ENCODE measurements at places on chromosomes 13 and 19.

GRCh38 chr19:6034512-6034911 lies 56.6 kb upstream of the RANBP3 start:
- DNase-seq = no peak

DNA sequence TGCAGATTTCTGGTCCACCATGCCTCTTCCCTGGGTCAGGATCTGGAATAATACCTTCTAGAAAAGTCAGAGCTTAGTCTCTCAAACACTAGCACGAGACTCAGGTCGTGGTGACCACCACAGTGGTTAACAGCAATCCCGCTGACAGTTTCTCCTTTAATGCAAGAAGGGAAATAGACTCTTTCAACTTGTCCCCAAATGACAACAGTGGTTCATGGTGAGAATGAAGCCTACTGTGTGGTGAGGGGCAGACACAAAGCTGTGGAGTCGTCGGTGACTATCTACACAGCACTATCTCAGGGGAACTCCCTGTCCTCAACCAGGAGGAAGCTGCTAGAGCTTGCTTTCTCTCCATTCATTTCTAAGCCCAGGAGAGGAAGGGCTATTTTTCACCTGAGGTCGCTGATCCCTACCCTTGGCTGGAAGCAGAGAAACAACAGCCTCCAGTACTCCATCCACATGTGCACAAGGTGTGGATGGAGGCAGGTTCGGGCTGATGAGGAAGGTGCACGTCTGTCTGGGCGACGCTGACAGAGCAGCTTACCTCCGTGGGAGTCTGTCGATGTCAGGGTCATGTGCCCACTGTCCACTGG lies 72.4 kb downstream of the STK24 start:
- no peak for DNase-seq

DNA sequence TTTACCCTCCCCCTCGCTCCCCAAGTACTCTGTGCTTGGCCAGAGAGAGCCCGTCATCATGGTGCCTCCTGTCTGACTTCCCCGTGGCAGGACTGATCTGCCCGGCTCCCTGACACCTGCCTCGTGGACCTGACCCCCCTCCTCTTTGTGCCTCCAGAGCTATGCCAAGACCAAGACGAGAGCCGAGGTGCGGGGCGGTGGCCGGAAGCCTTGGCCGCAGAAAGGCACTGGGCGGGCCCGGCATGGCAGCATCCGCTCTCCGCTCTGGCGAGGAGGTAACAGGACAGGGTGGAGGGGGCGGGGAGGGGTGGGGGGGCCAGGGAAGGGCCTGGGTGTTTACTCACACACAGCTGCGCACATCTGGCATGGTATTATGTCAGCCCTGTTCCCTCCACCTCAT lies 4.5 kb downstream of the MRPL4 start:
- DNase-seq = no peak

DNA sequence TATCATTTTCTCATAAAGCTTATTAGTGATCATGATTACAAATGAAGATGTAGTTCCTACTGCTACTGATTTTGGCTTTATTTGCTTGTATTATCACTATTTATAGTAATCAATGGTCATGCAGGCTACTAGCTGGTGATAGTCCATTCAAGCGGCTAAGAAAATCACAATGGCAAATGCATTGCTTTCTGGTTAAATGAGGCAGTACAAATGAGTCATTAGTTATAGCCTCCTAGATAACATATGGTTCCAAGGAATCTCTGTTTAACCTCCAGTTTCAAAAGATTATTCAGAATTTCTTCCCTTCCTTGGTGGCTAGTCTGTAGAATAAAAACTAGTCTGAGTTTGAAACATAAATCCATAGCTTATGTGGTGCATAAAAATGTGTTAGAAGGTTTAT lies 141.3 kb upstream of the HTR2A start:
- DNase-seq = no peak

DNA sequence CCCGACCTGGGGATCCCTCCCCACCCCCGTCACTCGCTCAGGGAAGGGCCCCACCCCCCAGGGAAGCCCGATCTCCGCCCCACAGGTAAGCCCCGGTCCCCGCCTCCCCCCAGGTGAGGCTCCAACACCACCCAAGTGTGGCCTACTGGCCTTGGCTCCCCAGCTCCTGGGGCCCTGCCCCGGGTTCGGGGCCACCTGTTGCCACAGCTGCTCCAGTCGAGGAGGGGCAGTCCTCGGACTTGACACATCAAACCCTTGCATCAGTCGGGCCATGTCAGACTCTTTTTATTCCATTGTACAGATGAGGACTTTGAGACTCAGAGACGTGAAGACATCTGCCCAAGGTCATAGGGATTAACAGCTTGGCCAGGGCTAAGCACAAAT lies 512 bp downstream of the CC2D1A start:
- no peak for DNase-seq

- DNase-seq = no peak
Measured at GRCh38 chr13:109977212-109977968, 191.0 kb upstream of the IRS2 start.
